ENCODE measurements at places on chromosomes 2 and 18. TPM values are rescaled to one million over a fixed set of nuclear protein-coding genes. Genes with fewer than 3 reads are reported as not detected.

GRCh38 chr2:195473862-195474261, 183.2 kb upstream of the SLC39A10 start:
- no peak for DNase-seq

GRCh38 chr2:141513853-141514252, 617.0 kb downstream of the LRP1B start:
- no peak for DNase-seq

- DNase-seq, result no peak
Observed at GRCh38 chr2:120511947-120512710, 166.2 kb downstream of the INHBB start.

- no peak for DNase-seq
Observed at GRCh38 chr2:232949016-232949415, 64.0 kb downstream of the NGEF start.

- peak; percentile 29 for DNase-seq
Observed at GRCh38 chr2:201182650-201183364, at the start of gene CASP10. Gene CASP10 (plus strand): TSS chr2:201183141. CDS start chr2:201185778, 2,637 bp downstream.

DNA sequence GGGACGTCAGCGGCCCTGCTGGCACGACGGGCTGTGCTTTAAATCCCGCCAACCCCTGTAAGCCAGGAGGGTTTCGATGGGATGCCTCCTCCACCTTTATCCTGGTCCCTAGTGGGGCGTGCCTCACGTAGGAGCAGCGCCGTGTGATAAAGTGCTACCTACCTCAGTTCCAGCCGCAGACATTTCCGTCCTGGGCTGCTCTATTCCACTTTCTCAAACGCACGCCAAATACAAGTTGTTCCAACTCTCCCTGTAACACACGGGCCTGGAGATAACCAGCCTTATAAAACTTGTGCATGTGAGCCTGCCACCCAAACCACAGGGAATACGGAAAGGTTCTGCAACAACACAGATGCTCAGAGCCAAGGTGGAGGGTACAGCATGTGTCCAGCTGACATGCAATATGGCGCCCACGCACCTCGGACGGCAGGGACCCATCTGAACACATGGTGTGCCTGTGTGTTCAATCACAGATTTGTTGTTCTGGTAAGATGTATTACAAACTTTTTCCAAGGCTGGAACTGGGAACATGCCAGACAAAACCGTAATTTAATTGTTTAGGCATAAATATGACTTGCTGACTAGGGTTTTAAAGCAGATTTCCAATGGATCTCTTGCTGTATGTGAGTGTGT, 47.7 kb downstream of the ZNF516 start:
- no peak for DNase-seq

DNA sequence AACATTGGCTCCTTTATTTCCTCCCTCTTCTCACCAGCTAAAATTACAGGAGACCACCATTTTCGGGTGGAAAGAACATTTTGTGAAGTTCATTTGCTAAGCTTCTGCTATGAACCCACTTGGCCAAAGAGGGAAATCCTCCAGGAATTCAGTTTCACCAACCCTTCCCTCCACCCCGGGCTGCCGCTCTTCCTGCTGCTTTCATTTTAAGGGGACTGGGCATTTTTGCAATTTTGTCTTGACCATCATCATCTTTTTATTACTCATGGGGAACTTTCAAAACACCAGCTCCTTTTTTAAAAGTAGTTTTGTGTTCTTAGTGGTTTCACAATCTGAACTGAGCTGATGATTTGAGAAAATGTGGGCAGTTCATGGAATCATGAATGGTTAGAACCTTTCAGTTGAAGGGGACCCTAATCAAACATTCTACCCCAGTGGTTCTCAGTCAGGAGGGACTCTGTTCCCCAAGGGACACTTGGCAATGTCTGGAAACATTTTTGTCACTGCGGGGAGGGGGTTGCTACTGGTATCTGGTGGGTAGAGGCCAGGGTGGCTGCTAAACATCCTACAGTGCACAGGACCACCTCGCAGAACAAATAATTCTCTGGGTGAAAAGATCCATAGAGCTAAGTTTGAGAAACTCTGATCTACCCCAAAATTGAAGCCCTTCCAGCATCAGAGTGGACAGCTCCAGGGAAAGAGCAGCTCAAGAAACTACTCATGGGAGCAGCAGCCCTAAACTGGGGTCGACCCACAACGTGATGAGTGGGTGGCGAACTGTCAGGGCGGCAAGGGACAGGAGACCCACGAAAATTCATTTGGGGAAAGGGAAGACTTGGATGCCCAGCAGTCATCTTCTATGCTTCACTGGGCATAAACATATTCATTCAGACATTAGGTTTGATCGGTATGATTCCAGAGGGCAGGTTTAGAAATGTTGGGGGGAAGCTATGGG, 92.9 kb downstream of the ACKR3 start:
- no peak for DNase-seq

DNA sequence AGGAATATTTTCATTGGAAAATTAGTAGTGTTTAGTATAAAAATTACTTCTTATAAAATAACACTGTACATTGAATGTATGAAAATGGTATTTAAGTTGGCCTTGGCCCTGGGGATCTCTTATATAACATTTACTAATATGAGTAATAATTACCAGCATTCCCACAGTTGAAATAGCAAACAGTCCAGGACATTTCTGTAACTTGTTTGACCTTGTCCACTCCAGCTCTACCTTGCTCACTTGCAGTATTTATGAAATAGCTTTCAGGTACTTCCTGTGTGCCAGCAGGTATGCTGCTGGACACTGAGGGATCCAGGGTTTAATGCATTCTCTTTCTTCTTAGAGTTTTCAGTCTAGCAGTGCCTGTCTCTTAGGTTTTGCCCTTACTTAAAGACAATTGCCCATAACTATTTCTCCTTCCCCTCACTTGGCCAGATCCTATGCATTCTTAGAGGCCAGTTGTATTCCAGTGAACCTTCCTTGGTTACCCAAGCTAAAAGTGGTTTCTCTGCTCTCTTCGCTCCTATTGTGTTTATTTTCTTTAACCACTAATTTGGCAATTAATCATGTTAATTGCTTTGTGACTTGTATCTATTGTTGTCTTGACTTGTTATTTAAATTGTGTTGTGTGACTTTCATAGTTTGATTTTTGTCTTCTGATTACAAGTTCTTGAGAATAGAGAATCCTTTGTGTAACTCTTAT, 25.9 kb downstream of the BABAM2 start:
- no peak for DNase-seq

DNA sequence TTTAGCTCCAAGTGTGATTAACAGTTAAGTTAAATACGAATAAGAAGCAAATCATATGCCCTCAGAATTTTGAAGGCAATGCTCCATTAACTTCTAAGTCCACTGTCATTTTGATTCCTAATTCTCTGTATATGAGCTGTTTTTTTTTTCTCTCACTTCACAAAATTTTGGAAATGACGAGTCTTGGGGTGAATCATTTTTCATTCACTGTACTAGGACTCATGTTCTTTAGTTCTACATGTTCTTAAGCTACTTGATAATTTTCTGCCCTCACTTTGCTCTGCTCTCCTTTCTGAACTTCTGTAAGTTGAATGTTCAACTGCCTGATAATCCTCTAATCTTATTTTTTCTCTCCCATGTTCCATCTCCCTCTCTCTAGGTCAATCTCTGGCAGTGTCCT, 141.0 kb downstream of the THADA start:
- DNase-seq, result no peak

- DNase-seq, result no peak
Observed at GRCh38 chr2:121771976-121772742, 16.7 kb downstream of the TSN start.

GRCh38 chr2:200306931-200307723, 634 bp downstream of the SPATS2L start:
- DNase-seq, result no peak

DNA sequence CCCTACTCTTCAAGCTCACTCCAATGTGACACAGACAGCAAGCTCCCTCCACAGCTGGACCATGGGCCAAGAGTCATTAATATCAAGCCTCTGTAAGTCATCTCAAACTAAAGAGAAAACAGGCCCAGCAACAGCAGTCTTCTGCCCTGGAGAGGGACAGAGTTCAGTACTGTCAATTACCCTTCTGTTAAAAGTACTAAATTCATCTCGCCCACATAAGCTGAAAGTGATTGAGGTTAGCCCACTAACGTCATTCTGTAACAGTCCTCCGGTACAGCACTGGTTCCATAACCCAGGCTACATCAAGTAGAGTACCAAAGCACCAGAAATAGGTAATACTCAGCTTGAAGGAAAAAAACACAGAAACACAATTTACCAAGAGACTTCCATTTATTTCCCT, 25.9 kb downstream of the THADA start:
- DNase-seq, result no peak

GRCh38 chr18:24075767-24076597, 61.4 kb downstream of the TTC39C start:
- peak; percentile 26 for DNase-seq

DNA sequence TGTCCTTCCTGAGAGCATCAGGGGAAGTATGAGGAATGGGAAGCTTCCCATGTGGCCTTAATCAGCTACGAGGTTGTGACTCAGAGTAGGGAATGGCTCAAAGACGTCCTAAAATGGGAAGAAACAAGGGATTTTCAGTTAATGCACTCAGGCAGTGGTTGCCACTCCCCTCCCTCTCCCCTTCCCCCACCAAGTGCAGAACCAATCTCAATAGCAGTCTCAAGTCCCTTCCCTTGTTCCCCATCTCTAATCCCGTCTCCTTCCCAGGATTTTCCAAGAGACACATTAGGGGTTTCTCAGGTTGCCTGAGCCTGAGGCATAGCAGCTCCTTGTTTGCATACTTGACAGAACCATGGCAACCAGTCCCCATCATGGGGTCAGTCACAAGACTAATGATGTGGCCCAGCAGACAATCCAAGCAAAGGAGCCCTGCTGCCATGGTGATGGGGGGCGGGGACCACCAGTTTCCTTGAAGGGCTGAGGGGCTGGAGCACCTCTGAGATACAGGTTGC, 18.2 kb upstream of the RESP18 start:
- no peak for DNase-seq

- no peak for DNase-seq
Observed at GRCh38 chr2:212970132-212970531, 181.3 kb downstream of the IKZF2 start.

GRCh38 chr2:9710311-9710710, 79.5 kb upstream of the YWHAQ start:
- no peak for DNase-seq

DNA sequence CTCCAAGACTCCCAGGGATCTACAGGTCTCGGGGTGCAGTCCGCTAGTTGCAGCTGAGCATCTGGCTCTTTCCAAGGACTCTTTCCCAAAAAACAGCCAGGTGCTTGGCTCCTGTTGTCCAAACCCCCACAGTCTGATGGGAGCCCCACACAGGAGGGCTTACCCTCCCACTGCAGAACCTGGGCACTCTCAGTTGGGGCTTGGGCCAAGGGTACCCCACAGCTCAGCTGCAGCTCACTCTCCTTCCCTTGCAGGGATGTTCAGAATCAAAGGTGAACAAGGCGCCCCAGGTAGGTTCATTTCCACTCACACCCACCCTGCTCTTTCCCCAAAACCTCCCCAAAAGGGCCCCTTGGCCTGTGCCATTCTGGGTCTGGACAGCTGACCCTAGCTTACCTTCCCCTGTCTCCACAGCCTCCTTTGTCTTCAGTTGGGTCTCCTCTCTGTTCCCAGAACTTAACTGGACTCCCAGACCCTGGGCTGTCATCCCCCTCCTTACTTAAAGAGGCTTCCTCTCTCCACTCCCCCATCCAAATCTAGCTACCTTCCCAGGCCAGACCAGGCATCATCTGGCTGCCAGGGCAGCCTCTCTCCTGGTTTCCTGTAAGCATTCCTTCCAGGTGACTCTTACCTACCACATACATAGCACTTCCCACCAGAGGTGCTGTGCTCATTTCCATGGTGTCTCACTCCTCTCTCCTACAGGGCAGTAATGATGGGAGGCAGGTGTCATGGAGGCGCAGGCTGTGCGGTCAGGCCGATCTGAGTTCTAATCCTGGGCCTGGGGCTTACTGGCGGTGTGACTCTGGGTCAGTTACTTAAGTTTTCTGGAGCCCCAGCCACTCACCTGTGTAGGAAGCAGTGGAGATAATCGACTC, 29.5 kb downstream of the MARCO start:
- no peak for DNase-seq

GRCh38 chr2:210302326-210302725, 12.6 kb downstream of the MYL1 start:
- DNase-seq, result no peak

DNA sequence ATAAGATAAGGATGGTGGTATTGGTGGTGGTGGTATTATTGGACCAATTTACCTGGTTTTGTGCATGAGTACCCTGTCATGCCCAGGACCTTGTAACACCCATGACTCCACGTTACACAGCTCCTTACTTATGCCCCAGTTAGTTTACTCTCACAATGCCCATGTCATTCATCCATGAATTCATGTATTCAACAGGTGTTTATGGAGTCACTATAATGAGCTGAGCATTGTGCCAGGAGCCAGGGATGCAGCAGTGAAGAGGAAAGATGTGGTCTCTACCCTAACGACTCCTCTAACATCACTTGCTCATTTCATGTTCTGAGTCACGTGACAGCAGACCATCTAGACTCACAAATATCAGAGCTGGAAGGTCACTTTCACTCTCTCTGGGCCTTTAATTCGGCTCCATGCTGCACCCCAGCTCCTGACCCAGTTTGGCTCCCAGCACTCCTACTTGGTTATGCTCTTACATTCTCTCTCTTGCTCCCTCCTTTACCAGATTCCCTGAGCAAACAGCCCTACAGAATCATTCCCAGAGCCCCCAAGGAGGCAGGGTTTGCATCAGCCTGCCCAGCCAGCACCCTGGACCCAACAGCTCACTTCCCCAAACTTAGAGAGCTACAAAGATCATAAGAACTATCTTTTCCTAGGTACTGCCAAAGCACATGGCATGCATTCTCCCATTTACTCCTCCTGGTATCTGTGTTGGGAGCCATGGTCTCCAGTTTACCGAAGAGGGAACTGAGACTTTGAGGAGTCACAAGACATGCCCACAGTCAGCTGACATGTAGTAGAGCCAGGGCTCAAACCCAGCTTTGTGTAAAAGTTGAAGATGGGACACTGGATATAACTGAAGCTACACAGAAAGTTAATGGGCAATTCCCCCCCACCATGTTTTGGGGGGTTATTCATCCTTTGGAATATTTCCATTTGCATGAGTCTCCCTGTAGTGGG, 449.9 kb downstream of the LRATD1 start:
- no peak for DNase-seq

DNA sequence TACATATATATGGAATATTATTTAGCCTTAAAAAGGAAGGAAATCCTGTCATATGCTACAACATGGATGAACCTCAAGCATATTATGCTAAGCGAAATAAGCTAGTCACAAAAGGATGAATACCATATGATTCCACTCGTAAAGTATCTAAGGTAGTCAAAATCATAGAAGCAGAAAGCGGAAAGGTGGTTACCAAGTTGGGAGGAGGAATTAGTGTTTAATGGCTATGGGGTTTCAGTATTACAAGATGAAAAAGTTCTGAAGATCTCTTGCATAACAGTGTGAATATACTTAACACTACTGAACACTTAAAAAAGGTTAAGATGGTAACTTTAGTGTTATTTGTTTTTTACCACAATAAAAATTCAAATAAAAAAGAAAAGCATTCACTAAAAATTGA, 99.0 kb downstream of the MGAT5 start:
- DNase-seq, result no peak

The SP5 gene
- 0.42 TPM for total RNA-seq

The TCF7L1 gene
- total RNA-seq, result 9.2 TPM

The SNTG2 gene
- total RNA-seq, result 0.69 TPM

The TXNDC2 gene
- total RNA-seq, result not detected

The WNT10A gene
- 1.9 TPM for total RNA-seq

The UGT1A8 gene
- total RNA-seq, result 0.16 TPM

The PPP3R1 gene
- total RNA-seq, result 75.2 TPM

The MAP4K4 gene
- 75.7 TPM for total RNA-seq

The ZDBF2 gene
- 30.4 TPM for total RNA-seq

The DLX1 gene
- total RNA-seq, result 0.21 TPM

The ANKRD30B gene
- total RNA-seq, result not detected

The DAW1 gene
- total RNA-seq, result 0.16 TPM

Measured in urinary bladder (tissue), 4 donors.